ENCODE measurements at places on chromosomes 16 and 17.

DNA sequence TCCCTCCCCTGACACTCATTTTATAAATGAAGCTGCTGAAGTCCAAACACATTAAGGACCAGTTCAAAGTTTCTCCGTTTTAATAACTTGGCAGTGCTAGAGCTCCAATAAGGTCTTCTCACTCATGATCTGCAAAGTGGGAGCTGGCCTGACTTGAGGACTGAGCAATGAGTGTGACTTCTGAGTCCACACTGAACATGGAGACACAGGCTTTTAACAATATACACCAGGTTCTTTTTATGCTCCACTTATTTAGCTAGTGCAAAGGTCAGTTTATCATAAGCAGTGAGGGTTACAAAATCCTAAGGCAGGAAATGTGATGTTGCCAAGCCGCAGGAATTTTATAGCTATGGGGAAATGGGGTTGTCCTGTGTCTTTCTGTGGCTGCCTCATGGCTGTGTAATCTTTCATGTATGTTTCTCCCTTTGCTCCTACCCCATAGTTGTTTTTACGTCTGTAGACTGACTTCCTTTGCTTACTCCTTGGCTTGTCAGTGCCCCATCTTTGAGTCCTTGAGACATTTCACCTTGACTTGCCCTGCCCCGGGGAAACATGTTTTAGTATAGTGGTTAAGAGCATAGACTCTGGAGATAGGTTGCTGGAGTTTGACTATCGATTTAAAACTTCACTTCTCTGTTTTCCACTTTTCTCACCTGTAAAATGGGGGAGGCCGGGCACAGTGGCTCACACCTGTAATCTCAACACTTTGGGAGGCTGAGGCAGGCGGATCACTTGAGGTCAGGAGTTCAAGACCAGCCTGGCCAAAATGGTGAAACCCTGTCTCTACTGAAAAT is 12.2 kb upstream of the MMD start:
- no peak for DNase-seq

DNA sequence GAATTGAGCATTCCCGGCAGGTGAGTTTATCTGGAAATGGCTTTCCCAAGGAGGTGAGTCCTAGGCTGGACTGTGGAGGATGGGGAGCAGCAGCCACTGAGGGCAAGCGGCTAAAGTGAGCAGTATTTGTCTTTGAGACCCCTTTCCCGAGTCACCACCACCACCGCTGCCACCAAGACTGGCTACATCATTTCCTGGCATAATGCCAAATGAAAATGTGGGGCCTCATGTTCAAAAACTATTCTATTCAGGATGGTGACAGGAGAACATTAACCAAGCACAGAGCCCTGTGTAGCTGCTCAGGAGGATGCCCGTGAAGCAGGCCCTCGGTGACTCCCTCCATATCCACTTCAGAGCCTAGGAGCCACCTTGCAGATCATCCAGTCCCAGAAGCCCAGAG is 46.0 kb downstream of the NOG start:
- DNase-seq: no peak

DNA sequence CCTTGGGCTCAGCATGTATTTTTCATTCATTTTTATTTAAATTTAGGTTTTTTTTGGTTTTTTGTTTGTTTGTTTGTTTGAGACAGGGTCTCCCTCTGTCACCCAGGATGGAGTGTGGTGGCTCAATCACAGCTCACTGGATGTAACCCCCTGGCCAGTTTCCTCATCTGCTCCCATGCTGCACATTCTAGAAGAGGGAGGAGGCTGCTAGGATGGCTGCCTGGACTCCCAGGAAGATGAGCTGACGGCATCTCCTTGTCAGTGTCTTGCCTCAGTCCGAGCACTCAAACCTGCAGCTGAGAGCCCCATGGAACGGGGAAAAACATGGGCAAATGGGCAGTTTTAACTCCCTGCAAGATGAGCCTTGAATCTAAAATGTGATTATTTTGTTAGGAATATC is 7.5 kb downstream of the MEAK7 start:
- DNase-seq: no peak

GRCh38 chr16:75319513-75320411 is 68.3 kb upstream of the BCAR1 start:
- DNase-seq: no peak

DNA sequence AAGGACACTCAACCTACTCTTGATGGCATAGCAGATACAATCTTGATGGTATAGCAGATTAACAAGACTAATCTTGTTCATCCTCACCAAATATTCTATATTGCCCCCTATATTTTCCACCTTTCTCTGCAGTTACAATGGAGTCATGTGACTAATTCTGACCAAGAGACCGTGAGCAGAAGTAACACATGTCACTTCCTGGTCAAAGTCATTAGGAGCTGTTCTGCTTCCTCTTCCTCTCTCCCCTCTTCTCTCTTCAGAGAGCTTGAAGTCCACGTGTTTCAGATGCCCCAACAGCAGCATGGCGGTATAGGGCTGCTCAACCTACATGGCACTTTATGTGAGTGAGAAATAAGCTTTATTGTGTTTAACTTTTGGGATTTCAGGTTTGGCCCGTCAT is 55.3 kb upstream of the ERCC4 start:
- no peak for DNase-seq

DNA sequence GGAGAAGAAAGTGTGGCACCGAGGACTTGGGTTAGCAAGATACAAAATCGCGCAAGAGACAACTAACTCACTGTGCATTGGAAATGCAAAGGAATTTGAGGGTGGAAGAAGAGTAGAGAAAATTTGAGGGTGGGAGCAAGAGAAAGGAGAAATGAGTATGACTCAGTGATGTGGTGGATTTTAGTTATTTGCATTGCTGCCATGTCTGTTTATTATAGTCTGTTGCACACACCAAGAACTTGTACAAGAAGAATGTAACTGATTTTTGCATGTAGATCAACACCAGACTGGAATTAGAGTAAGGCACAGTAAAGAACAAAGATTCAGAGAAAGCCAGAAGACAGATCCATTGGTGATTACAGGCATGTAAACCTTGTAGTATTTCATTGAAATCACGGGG is 71.6 kb upstream of the SMIM36 start:
- DNase-seq: no peak

DNA sequence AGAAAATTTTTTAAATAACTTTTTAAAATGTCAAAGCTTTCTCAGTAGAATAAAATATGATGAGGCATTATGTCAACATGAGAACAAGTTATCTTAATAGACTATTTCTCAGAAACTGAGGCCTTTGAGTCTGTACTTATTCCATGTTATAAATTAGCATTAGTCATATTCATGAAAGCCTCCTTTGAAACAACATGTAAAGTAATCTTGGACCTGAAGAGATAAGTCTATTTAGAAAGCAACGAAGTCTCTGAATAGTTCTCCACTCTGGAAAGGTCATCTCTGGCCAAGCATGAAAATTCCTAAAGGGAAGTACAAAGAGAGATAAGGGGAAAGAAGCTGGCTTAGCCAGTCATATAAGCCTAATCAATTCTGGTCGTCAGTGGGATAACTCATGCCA is 150.8 kb downstream of the CYB561 start:
- DNase-seq: no peak

DNA sequence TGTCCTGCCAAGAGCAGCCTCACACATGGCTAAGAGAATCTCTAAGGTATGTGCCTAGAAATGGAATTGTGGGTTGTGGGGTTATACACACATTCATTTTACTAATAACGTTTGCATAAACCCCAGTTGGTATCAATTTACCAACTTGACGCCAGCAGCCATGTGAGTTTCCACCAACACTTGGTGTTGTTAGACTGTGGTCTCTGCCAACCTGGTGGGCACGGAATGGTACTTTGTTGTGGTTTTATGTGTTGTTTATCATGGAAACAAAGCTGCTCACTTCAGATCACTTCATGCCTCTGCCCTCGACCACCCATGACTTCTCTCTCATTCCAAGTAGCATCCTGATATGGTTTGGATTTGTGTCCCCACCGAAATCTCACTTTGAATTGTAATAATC is 152.0 kb upstream of the CDC42EP4 start:
- DNase-seq: no peak

GRCh38 chr16:51607201-51607651 is 456.2 kb upstream of the SALL1 start:
- DNase-seq: no peak

DNA sequence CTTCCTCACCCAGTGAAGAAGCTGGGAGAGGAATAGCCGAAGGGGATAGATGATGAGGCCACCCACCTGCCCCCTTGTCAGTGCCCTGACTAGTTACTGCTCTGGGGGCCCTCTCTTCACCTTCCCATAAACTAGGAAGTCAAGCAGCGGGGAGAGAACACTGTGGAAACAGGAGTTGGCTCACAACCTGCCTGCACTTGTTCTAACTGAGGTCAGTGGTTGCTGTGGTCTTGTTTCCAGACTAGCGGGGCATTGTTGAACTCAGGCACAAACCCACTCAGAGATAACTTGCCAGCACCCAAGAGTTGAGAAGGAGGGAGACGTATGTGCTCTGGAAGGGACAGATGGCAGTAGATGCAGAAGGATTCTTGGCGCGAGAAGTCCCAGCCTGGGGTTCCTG is 48.6 kb upstream of the DDX52 start:
- DNase-seq: no peak

DNA sequence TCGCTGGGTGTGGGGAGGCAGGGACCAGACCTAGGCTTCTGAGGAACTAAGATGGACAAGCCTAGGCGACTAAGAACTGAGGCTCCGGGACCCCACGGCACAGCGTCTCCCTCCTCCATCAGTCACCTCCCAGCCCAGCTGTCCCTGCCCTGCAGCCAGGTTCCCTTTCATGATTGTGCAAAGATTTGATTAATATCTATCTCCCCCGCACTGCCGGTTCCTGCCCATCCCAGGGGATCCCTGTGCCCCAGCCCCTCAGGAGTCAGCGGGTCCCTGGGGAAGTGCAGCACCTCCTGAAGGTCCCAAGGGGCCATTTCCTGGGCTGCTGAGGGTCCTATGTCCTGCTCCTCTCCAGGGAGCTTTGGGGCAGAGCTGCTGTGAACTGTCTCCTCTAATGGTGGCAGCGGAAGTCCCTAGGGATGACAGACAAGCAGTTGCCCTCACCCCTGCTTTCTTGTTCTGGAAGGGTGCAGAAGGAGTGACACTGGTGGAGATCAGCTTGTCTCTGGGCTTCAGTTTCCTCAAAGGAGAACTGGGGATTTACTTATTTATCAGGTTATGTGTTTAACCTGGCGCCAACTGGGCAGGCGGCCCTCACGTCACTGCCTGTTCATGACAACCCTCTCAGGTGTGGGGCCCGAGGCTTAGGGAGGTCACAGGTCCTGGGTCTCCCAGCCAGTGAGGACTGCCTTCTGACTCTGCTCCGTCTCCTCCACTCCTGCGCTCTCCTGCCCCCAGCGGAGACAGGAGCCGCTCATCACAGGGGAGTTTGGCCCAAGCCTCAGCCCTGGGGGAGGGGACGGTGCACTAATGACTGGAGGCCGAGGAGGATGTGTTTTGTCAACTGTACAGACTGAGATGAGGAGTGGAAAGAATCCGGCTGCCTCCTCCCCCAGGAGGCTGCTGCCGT is 1.9 kb upstream of the C16orf74 start:
- no peak for DNase-seq

DNA sequence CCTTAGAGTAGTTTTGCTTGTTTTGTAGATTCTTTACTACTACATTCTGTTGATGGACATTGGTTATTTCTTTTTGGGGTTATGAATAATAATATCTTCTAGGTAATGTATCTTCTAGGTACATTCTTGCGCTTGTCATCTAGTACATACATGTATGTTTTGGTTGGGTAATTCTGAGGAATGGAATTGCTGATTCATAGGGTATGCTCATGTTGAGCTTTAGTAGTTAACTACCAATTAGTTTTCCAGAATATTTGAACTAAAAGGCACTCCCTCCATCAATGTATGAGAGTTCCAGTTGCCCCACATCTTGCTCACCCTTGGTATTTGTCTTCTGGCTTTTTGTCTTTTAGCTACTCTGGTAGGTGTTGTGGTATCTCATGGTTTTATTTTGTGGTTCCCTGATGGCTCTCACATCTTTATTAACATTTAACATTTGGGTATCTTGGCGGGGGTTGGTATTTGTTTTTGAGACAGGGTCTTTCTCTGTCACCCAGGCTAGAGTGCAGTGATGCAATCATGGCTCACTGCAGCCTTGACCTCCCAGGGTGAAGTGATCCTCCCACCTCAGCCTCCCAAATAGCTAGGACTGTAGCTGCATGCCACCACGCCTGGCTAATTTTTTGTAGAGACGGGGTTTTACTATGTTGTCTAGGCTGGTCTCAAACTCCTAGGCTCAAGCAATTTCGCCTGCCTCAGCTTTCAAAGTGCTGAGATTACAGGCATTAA is 47.1 kb downstream of the SLC6A4 start:
- DNase-seq: no peak

DNA sequence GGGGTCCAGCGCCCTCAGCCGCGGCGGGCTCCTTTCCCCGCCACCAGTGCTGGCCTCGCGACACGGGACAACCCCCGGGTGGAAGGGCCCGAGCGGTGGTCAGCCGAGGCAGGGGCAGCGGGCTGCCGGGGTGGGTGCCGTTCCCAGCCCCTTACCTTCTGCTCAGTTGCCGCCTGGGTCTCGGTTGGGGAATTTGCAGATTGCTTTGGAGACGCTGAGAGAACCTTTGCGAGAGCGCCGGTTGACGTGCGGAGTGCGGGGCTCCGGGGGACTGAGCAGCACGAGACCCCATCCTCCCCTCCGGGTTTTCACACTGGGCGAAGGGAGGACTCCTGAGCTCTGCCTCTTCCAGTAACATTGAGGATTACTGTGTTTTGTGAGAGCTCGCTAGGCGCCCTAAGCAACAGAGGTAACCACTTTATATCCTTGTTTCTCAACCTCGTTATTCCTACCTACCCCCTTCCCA is 381 bp downstream of the CTNS start:
- no peak for DNase-seq

DNA sequence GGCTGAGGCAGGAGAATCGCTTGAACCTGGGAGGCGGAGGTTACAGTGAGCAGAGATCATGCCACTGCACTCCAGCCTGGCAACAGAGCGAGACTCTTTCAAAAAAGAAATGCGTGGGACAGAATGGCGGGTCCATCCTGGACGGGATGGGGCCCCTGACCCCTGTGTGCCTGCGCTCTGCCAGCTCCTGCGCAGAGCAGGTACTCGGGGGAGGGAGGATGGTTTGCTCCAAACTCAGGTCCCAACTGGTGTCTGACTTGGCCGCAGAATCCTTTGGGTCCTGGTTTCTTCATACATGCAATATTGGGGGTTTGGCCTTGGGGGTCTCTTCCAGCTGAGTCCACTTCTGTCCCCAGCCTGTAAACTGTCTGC is 10.4 kb downstream of the CHMP6 start:
- DNase-seq: no peak

DNA sequence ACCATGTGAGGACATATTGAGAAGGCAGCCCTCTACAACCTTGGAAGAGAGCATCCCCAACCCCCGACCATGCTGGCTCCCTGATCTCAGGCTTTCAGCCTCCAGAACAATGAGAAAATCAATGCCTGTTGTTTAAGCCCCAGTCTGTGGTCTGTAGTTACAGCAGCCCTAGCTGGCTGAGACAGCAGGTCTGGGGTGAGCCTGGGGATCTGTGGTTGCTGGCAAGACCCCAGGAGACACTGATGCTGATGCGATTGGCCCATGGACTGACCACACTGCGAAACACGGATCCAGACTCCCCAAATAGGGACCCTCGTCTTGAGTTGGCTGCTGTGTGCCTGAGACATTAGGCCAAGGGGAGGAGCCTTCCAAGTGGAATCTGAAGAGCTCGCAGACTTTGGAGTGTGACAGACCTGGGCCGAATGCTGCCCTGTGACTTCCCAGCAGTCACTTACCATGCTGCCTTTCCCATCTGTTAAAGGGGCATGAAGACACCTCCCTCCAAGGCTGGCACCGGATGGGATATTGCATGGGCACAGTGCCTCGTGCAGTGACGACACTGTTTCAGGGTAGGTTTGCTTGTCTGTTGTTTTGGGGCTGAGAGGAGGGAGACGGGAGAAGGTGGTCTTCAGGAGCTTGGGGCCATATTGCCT is 147.8 kb upstream of the RPL38 start:
- no peak for DNase-seq

Measured in Peyer's patch (tissue), 4 donors.